Fibroblast of skin of abdomen (primary cell): ENCODE measurements at places on chromosomes 11 and 22.

DNA sequence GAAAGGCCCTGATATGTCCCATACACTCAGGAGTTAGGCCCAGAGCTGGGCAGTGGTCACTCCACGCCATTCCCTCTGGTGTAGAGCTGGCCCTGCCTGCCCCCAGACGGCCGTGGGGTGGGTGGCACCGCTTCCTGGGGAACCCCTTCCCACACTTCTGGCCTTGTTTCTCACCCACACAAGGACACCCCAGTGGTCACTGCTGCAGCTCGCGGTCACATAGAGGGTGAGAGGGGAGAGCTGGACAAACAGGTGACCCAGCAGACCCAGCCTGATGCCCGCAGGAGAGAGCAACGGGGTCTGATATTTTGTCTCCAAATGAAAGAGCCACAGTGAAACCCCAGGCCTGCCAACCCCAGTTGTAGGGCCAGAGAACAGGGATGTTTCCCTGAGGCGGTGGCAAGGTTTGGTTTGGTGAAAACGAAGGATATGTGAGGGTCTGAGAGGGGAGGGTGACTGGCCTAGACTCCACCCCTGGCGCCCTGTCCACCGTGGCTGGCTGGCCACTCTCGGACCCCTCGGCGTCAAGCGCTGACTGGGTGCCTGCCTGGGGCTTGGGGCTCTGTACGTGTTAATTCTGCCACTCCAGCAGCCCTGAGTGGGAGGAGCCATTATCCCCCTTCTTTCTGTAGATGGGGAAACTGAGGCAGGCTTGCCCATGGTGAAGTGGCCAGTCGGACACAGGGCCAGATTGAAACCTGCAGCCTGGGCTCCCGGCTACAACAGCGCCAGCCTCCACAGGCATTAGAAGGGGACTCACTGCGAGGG lies 71.0 kb upstream of the PPARA start:
- no peak for DNase-seq

GRCh38 chr11:131819865-131820264 lies 449.4 kb downstream of the NTM start:
- no peak for DNase-seq

DNA sequence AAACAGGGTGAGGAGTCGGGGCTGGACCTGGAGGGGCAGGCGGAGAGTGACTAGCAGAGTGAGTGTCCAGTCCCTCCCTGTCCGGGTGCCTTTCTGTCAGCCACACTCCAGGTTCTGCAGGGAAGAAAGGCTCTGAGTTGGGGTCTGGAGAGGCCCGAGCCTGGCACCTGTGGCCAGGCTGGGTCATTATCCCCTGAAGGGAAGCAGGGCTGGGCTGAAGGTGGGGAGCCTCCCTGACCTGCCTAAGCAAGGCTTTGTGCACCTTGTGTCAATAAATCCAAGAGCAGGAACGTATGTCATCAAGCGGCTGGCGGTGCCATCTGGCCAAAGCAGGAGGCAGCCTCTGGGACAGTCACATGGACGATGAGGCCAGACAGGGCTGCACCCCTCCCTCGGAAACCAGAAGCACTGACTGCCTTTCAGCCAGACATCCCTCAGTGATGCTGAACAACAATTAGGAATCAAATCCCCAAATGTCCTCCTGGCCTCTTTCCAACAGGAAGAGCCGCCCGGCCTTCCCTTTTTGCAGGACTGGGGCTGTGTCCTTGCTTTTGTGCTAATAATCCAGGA lies 73.9 kb upstream of the FGF3 start:
- no peak for DNase-seq

DNA sequence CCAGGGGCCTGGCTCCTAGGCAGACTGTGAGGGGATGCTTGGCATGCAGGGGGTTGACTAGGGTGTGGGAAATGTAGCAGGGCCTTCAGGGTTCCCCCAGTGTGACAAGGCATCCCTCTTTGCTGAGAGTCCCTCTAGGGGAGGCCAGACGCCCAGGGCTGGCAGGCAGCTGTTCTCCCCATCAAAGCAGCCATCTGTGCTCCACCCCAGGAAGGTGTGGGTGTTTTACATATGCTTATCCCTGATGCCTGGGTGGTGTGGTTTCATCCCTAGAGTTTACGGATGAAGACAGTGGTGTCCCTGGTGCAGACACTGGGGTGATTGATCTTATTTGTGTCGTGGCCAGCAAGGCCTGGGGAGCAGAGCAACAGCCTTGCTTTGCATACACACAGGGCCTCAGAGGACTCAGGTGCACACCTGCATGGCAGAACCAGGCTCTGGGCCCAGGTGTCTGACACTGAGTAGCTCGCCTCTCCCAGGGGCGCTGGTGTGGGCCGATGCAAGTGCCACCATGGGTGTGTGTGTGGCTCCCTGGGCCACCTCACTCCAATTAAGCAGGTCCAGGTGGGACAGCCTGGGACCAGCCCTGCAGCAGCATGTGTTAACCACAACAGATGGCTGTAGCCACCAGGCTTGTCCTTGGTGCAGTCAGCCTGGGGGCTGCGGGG lies 74.2 kb downstream of the MED15 start:
- DNase-seq = no peak

DNA sequence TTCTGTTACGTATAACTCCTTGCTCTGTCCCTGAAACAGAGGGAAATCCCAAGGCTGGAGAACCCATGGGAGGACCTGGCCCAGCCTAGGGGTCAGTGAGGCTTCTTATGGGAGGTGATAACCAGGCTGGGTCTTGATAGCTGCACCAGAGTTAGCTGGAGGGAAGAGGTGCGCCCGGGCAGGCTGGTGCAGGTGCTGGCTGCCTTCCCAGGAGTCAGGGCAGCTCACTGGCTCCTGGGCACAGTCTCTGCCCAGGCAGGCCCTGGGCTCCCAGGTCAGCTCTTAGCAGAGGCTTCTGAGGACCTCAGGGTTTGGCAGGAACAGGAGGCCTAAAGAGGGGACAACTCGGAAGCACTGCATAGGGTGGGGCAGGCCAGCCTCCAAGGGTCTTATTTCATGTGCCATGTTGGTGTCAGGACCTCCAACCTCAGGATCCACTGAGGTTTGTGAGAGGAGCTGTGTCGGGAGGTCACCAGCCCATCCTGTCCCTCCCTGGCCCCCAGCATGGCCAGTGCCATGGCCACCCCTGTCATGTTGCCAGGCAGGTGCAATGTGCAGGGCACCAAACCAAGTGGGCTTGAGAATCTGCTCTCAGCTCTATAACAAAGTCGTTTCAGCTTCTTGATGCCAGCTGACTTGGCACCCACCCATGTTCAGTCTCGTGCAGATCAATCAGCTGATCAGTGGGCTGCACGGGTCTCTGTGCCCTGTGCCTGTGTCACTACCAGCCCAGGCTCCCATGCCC lies 20.5 kb upstream of the CELSR1 start:
- DNase-seq = no peak
